WTC11 (cell line): ENCODE measurements at places on chromosomes 3 and 15. TPM values are rescaled to one million over a fixed set of nuclear protein-coding genes. Genes with fewer than 3 reads are reported as not detected.

GRCh38 chr15:56832125-56832524 lies 86.3 kb upstream of the TCF12 start:
- H3K27me3 ChIP-seq: no peaks in the 10 kb centered on the region; the same call in 1 of the 2 replicates
- no peak for DNase-seq
- no peaks in the 10 kb centered on the region for H3K36me3 ChIP-seq

RPUSD3 gene
- total RNA-seq: 83.0 to 95.5 TPM (median 90.8 TPM) in 3 replicates

DNA sequence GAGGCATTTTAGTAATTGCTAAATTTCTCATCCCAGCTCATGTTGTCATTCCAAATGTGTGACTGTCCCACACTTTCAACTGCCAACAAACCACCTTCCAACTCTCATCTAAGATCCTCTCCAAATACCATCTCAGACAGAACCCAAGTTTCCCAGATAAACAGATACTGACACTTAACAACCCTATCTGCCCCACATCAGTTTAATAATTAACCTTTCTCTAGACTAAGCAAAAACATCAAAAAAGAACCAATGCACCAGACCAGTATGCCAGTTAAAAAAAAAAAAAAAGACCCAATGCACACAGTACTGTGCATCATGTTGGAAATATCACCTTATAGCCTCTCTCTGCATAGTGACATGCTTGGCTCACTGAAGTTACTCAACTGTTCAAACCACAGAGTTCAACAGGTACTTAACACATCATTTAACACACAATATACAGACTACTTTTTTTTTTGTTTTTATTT lies 5.5 kb downstream of the SFMBT1 start:
- no peak overlapping the region for H3K27ac ChIP-seq
- no peaks in the 10 kb centered on the region for H3K36me3 ChIP-seq
- no peak overlapping the region for H3K4me3 ChIP-seq
- H3K27me3 ChIP-seq: peaks cover 17% of the 10 kb centered on the region
- DNase-seq: no peak

CIB2 gene
- 45.2 to 56.4 TPM (median 56.2 TPM) in 3 replicates for total RNA-seq

CFAP92 gene
- 2.3 to 2.9 TPM (median 2.6 TPM) in 3 replicates for total RNA-seq

CHST13 gene
- total RNA-seq: 4.1 to 6.8 TPM (median 6.4 TPM) in 3 replicates

ISL2 gene
- total RNA-seq: 0.18 to 0.37 TPM (median 0.24 TPM) in 3 replicates

DNA sequence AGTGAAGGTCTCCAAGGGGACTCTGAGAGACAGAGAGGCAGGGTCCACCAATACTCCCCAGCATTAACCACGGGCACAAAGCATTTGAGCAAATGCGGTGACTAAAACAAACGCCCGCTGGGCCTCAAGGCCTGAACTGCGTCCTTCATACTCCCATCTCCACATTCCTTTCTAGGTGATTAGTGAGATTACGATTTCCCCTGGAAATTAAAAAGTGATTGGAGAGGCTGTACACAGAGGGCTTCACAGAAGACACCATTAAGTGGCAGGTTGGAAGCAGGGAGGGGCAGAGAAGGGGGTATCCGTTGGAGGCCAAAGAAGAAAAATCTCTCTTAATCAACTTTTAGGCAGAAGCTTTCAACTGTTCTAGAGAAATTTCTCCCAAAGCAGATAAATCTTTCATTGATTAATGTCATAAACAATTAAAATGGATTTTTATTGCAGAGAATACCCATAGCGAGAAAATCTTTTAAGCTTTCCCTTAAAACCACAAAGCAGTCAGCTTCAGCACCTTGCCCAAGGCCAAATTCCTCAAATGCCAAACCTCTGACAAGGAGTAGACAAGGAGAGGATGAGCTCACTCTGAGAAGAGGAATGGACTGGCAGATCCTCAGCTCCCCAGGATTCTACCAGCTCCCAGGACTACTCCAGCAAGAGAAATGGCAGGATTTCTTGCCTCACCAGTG lies 38.2 kb downstream of the MB21D2 start:
- peak overlapping the region; percentile 95 for H3K27ac ChIP-seq
- no peaks in the 10 kb centered on the region; the same call in 1 of the 2 replicates for H3K36me3 ChIP-seq
- peak overlapping the region; percentile 16; the same call in 1 of the 2 replicates for H3K4me3 ChIP-seq
- no peaks in the 10 kb centered on the region for H3K27me3 ChIP-seq
- DNase-seq: peak; percentile 53

KIF7 gene
- 20.4 to 21.8 TPM (median 21.3 TPM) in 3 replicates for total RNA-seq

- no peaks in the 10 kb centered on the region for H3K36me3 ChIP-seq
- H3K4me3 ChIP-seq: no peak overlapping the region
- no peak overlapping the region for H3K27ac ChIP-seq
- H3K27me3 ChIP-seq: no peaks in the 10 kb centered on the region; the same call in 1 of the 2 replicates
Measured at GRCh38 chr3:45758871-45759270, 37.5 kb downstream of the SLC6A20 start.

ZNF619 gene
- 7.2 to 11.2 TPM (median 9.7 TPM) in 3 replicates for total RNA-seq

DNA sequence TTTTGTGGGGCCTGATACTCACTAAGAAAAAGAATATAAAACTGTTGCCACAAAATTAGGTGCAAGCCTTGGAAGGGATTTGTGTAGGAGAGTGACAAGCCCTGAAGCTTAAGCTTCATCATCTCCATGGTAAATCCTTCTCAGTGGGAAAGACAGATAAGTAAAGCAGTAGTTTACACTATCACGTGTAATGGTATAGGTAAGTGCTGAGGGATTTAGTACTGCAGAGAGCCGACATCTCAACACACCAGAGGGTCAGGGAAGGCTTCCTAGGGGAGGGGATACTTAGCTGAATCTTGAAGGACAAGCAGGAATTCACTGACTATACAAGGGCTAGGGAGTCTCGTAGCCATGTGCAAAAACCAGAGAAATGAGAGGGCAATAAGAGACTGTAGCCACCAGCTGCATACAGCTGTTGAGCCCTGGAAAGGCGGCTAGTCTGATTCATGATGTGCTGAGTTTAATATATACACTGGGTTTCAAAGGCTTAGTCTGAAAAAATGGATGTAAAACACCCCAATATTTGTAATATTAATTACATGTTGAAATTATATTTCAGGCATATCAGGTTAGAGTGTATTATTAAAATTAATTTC lies 11.1 kb downstream of the SLC24A1 start:
- peaks cover 9% of the 10 kb centered on the region; the same call in 1 of the 2 replicates for H3K4me1 ChIP-seq
- no peak overlapping the region for H3K27ac ChIP-seq
- no peaks in the 10 kb centered on the region for H3K27me3 ChIP-seq

SMCO1 gene
- total RNA-seq: not detected in 3 replicates

- no peak for DNase-seq
- no peak overlapping the region for H3K4me3 ChIP-seq
- H3K4me1 ChIP-seq: peaks cover 7% of the 10 kb centered on the region
- no peaks in the 10 kb centered on the region for H3K36me3 ChIP-seq
Measured at GRCh38 chr3:100978011-100978659, 15.1 kb downstream of the ABI3BP start.

ZPLD1 gene
- not detected in 3 replicates for total RNA-seq

POLQ gene
- total RNA-seq: 14.9 to 16.8 TPM (median 16.2 TPM) in 3 replicates

DNA sequence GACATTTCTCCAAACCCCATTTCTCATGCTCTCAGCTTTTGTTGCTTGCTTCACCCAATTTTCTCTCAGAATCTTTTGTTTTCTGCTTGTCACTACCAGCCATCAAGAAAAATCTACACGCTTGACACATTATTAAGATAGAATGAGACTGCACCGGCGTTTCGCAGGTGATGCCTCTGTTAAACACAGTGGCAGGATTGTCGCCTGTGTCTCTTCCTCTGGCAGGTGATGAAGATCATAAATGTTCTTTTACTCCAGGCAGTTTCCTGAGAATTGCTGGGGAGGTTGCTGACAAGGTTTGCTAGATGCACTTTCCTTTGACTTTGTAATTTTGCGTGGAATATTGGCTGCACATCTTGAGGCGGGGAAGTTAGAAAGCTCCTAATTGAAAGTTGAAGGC lies 75.4 kb downstream of the IL1RAP start:
- peaks cover 15% of the 10 kb centered on the region for H3K4me1 ChIP-seq
- no peaks in the 10 kb centered on the region for H3K27me3 ChIP-seq
- H3K36me3 ChIP-seq: no peaks in the 10 kb centered on the region
- no peak overlapping the region for H3K4me3 ChIP-seq

GRCh38 chr3:4613366-4613765 lies 120.2 kb downstream of the ITPR1 start:
- no peak overlapping the region for H3K4me3 ChIP-seq
- 0 out of 2 replicates have a peak, but pooled peaks cover 2% of the 10 kb centered on the region for H3K4me1 ChIP-seq
- H3K27ac ChIP-seq: no peak overlapping the region

SNTN gene
- not detected in 3 replicates for total RNA-seq

GRCh38 chr15:74251131-74251811 lies 15.1 kb downstream of the CCDC33 start:
- no peak overlapping the region for H3K4me3 ChIP-seq
- peaks cover 6% of the 10 kb centered on the region for H3K27me3 ChIP-seq
- no peaks in the 10 kb centered on the region for H3K36me3 ChIP-seq

DNA sequence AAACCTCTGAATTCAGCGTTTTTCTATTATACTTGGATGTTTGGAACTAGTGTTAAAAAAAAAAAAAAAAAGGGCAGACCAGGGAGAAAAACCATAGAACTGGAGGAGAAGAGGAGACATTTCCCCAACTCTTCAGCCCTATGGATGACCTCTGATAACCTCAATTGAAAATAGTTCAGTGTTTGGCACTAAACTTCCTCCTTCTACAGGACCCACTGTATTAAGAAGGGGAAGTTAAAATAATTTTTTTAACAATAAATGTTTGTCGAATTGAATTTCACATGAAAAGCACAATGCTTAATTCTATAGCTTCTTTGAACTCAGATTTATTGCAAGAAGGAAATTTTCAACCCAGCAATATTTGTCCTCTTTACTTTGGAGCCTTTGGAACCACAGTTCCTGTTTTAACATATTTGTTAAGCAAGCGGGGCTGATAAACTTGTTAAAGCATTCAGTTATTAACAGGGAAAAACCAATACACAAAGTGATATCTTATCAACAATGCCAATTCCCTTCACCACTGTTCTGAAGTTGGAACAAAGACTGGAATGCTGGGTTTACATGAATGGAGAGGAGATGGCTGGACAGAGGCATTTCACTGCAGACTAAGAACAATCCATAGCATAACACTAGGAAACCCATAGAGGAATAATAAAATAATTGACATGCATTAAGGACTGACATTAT lies 3.1 kb upstream of the A4GNT start:
- no peaks in the 10 kb centered on the region for H3K36me3 ChIP-seq
- H3K4me1 ChIP-seq: peaks cover 6% of the 10 kb centered on the region; the same call in 1 of the 2 replicates
- no peak overlapping the region for H3K27ac ChIP-seq
- DNase-seq: no peak
- H3K4me3 ChIP-seq: no peak overlapping the region
